Activated T-cell treated with anti-CD3 and anti-CD28 coated beads, Interleukin-2, amount 50 U/mL, for 4 hours (primary cell): ENCODE measurements at places on chromosomes 7 and 10. TPM values are rescaled to one million over a fixed set of nuclear protein-coding genes. Genes with fewer than 3 reads are reported as not detected.

Gene GARS1
- 366 TPM for total RNA-seq

Gene CTTNBP2
- 0.08 TPM for total RNA-seq

Gene CRPPA
- total RNA-seq: 1.2 TPM

Gene SPACDR
- 0.41 TPM for total RNA-seq

Gene EVX1
- not detected for total RNA-seq
